ENCODE measurements at places on chromosomes 11 and 22.

GRCh38 chr22:17637490-17638181 lies 921 bp upstream of the BCL2L13 start:
- no peak for DNase-seq

GRCh38 chr11:130001461-130002351 lies 929 bp downstream of the PRDM10 start:
- no peak for DNase-seq

- DNase-seq: no peak
Observed at GRCh38 chr11:130580372-130580771, 131.9 kb downstream of the ADAMTS15 start.

- no peak for DNase-seq
Observed at GRCh38 chr11:58186938-58187337, 1.9 kb upstream of the OR9Q2 start.

DNA sequence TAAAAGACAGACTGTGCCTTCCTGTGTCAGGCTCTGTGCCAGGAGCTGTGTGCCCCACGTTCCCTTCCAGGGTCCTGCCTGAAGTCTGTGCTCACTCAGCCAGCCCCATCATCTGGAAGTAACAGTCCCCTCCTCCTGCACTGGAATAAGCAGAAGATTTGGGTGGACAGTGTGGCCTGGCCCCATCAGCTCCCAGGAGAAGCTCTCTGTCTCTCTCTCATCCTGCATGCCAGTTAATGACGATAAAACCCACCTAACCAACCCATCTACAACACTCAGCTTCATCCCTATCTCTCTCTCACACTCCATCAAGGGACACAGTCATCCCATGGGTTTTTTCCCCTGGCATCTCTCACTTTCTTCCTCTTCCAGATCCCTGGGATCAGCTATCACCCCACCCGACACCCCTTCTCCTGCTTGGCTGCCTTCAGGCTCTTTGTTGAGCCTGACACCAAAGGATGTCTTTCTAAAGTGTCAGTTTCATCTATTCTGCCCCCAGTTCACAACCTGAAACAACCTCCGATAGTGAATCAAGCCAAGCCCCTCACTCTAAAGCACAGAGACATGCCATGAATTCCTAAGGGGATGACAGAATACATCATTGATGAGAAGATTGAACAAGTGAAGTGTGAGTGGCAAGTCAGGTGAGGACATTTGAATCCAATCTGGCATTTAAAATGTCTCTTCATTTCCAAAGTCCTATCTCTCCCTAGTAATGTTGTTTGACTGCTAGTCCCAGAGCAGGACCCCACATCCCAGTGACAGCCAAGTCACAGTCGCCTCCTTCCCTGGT lies 91.4 kb upstream of the TOP3B start:
- no peak for DNase-seq

DNA sequence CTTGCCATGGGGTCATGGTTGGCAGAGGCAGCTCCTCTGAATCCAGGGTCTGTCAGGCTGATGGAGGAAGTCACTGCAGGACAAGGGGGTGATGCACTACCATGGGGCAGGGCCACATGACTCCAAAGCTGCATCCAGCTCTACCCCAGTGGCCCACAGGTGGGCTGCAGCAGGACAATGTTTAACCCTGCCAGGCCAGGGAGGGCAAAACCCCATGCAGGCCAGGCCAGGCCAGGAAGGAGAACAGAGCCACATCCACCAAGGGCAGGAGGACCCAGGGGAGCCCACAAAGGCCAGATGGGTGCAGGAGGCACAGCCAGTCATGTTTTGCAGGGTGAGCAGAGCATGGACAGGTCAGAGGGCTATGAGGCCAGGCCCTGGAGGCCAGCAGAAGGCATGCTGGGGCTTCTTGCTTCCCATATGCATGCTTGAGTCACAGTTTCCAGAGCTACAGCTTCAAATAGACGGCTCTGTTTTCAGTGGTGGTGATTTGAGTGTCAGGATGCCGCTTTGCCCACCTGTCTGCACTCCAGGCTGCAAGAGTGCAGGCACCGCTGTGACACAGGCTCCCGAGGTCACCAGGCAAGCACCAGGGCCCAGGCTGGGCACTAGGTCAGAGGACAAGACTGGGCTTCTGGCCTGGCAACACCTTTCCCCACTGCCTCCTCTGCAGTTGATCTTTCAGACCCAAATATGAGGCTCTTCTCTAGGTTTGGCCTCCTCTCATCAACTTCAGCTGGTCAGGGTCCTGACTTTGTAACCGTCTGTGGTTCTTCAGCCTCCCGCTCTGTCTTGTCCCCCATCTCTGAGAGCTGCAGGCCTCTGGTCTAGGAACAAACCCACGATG lies 22.9 kb downstream of the RSPH14 start:
- no peak for DNase-seq

- no peak for DNase-seq
Observed at GRCh38 chr11:25613451-25613850, 718.5 kb upstream of the ANO3 start.

- no peak for DNase-seq
Observed at GRCh38 chr11:95565724-95566141, 223.8 kb downstream of the FAM76B start.

GRCh38 chr11:59184691-59185339 lies 12.9 kb downstream of the DTX4 start:
- DNase-seq: no peak

DNA sequence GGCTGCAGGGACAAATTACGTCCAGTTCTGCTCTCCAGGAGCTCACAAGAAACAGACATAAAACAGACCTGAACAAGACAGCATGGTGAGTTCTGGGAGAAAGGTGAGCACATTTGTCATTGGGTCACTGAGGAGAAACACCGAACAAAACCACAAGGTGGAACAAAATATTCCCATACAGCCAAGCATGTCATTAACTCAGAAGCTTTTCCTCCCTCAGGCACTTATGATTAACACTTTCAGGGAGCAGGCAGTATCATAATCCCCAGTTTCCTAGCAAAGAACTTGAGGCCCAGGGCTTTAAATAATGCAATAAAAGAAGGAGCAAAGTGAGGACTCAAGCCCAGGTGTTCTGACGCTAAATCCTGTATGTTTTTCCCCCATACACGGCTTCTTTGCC lies 43.0 kb downstream of the P4HA3 start:
- DNase-seq: no peak

- no peak for DNase-seq
Observed at GRCh38 chr22:28222976-28223745, 304.1 kb upstream of the PITPNB start.

DNA sequence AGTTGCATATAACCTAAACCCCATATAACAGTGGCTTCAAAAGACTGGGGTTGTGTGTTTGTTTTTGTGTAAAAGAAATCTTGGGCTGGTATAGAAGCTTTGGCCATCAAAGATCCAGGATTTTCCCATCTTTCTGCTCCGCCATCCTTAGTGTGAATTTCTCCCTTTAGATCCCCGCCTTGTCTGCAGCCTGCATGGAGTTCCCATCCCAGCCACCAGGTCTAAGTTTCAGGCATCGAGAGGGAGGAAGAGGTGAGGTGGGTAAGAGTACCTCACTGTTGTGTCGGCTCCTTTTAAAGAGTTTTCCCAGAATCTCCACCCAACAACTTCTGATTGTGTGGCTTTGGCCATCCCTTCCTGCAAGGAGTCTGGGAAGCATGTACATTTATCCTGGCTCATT lies 195.5 kb upstream of the SORL1-AS1 start:
- no peak for DNase-seq

DNA sequence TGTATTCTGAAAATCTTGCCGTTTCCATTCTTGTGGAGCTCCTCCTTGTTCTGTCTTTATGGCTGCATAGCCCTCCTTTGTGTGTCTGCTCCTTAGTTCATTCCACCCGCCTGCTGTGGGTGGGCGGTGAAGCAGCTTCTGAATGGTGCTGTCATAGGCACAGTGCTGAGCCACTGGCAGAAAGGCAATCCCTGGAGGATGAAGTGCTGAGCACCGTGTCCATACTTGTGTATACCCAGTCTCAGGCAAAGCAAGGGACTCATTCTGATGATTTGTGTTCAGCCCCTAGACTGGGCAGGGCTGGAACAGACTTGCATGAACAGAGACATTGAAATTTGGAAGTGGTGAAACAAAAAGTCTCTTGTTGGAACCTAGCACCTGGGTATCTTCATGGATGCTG lies 134.9 kb downstream of the MYO18B start:
- DNase-seq: no peak

GRCh38 chr11:87555101-87555500 lies 517.4 kb downstream of the TMEM135 start:
- no peak for DNase-seq

GRCh38 chr22:44620129-44620840 lies 81.7 kb upstream of the PRR5 start:
- peak; percentile 78 for DNase-seq

- DNase-seq: no peak
Observed at GRCh38 chr11:17574141-17575091, 27.4 kb downstream of the OTOG start.

- DNase-seq: no peak
Observed at GRCh38 chr11:125569915-125570621, 791 bp downstream of the EI24 start.

DNA sequence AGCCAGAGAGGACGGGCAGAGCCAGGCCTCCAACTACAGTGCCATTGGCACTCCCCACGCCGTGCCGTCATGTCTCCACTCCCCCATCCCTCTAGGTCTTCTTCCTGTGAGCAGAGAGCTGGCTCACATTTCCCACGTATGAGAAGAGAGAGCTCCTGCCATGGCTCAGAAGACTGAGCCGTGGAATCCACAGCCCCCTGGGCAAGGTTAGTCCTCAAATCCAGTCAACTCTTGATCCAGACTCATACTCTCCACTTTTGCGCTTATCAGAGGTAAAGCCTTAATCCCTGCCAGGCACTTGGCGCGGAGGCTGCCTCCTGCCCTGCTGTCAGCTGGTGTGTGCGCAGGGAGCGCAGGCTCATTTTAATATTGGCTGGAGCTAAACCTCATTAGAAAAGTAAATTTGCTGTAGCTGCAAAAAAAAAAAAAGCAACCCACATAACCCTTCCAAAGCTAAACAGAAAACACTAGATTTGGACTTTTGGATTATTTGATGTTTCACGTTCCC lies 4.7 kb downstream of the B3GAT1 start:
- DNase-seq: no peak

GRCh38 chr11:131766637-131767036 lies 396.2 kb downstream of the NTM start:
- DNase-seq: no peak

GRCh38 chr11:9893474-9893873 lies 229.6 kb downstream of the SWAP70 start:
- no peak for DNase-seq

- no peak for DNase-seq
Observed at GRCh38 chr11:61966734-61967115, 709 bp downstream of the FTH1 start.

GRCh38 chr11:107563702-107564101 lies 1.8 kb downstream of the ALKBH8 start:
- no peak for DNase-seq

- no peak for DNase-seq
Observed at GRCh38 chr11:15976433-15977045, 379.8 kb downstream of the SOX6 start.

GRCh38 chr11:10450462-10451425 lies 4.3 kb upstream of the AMPD3 start:
- peak; percentile 39 for DNase-seq

GRCh38 chr11:6637871-6638270 lies 17.7 kb downstream of the DCHS1 start:
- no peak for DNase-seq

GRCh38 chr11:45457649-45458048 lies 171.5 kb upstream of the SYT13 start:
- DNase-seq: no peak

DNA sequence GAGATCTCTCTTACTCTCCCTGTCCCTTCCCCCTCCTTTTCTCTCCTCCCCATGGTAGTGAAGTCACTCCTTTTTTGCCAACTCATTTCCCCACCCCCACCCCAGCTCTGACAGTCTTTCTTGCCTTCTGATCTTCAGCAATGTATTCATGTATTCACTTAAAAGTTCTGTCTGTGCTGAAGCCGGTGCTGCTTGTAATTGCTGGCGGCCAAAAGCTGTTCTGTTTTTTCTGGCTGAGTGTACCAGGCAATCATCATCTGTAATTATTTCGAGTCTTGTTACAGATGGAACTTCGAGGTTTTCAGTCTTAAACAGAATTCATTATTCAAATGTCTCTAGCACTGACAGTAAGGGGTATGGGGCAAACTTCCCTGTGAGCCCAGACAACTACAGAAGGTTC lies 99.5 kb downstream of the SPATA19 start:
- DNase-seq: no peak

GRCh38 chr11:13868710-13869397 lies 93.7 kb upstream of the SPON1 start:
- peak; percentile 9 for DNase-seq

DNA sequence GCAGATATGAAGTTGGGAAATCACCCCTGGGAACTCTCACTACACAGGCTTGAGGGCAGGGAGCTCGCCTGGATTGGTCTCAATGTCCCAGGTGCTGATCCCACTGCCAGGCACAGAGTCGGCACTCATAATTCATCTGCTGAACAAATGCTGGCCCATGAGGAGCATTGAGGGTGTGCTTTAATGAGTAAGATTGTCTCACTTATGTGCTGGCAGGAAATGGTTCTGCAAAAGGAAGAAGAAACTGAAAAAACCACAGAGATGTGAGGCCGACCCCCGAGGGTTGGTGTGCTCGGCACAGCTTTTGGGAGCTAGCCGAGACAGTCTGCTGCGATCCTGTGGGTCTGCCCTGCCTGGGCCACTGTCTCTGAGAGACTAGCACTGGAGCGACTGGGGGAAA lies 9.4 kb downstream of the PLAAT2 start:
- peak; percentile 38 for DNase-seq

- no peak for DNase-seq
Observed at GRCh38 chr22:25357132-25357455, 137.7 kb downstream of the CRYBB2 start.

- no peak for DNase-seq
Observed at GRCh38 chr22:26785932-26786331, 128.5 kb downstream of the MIAT start.

GRCh38 chr11:83715927-83716535 lies 429.9 kb upstream of the CCDC90B start:
- DNase-seq: no peak

DNA sequence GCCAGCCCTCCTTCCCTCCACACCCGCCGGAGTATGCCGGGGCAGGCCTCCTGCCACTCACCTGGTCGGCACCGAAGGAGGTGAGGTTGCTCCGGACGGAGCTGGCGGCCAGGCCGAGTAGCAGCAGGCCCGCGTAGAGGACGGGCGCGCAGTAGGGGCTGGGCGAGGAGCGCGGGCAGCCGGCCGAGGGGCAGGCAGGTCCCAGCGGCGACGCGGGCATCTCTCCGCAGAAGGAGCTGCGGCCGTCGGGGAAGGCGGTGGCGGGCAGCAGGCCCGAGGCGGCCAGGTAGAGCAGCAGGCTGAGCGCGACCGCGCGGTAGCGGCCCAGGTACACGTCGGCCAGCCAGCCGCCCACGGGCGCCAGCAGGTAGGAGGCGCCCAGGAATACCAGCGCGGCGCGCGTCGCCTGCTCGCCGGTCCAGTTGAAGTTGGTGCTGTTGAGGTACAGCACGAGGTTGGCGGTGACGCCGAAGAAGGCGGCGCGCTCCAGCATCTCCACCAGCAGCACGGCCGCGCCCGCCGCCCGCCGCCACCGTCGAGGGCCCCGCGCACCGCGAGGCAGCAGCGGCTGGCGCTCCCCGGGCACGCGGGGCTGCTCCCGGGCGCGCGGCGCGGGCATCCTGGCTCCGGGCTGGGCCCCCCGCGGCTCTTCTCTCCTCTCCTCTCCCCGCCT lies 907 bp downstream of the SLC15A3 start:
- no peak for DNase-seq

All from activated CD8-positive, alpha-beta memory T cell treated with anti-CD3 and anti-CD28 coated beads for 1 hour (primary cell).